ENCODE measurements at places on chromosomes 11 and 22.
A peak's percentile ranks its signal among the peaks of the same experiment; 100 is the strongest.

- no peak for DNase-seq
- H3K4me3 ChIP-seq = no peak overlapping the region
- H3K27me3 ChIP-seq = no peaks in the 10 kb centered on the region
- no peaks in the 10 kb centered on the region for H3K36me3 ChIP-seq
- no peaks in the 10 kb centered on the region for H3K4me1 ChIP-seq
- H3K27ac ChIP-seq = no peak overlapping the region
Measured at GRCh38 chr11:7490535-7490934, 5.2 kb downstream of the OLFML1 start.

DNA sequence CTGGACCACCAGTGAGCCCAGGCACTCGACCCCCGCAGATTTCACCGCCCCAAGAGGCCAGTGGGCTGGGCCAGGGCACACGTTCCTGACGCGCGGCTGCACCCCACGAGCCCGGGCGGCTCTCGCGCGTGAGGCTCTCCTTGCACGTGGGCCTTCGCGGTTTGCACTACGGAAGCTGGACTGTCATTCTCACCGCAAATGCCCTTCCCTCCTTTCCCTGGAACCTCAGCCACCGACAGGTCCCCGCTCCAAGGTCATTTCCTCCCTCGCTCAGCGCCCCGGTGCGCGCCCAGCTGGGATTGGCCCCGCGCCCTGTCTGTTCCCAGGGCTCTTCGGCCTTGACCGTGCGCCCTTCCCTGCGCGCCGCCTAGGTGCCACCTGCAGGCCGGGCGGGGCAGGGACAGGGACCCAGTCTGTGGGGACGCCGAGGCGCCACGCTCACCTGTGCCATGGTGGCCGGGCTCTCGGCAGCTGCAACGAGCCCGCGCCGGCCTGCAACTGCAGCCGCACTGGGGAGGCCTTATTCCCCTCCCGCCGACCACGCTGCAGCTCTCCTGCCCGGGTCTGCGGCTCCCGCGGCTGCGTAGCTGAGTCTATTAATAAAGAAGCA, 2.1 kb upstream of the CPT1A start:
- H3K4me3 ChIP-seq = peak overlapping the region; percentile 97
- H3K27me3 ChIP-seq = no peaks in the 10 kb centered on the region
- H3K36me3 ChIP-seq = no peaks in the 10 kb centered on the region
- H3K4me1 ChIP-seq = peaks cover 40% of the 10 kb centered on the region

GRCh38 chr22:17132112-17132511, 11.0 kb upstream of the TMEM121B start:
- no peak for DNase-seq
- peaks cover 4% of the 10 kb centered on the region for H3K36me3 ChIP-seq
- H3K27ac ChIP-seq = no peak overlapping the region

GRCh38 chr11:115322553-115323203, 181.5 kb downstream of the CADM1 start:
- no peaks in the 10 kb centered on the region for H3K27me3 ChIP-seq
- no peak for DNase-seq
- no peak overlapping the region for H3K4me3 ChIP-seq

DNA sequence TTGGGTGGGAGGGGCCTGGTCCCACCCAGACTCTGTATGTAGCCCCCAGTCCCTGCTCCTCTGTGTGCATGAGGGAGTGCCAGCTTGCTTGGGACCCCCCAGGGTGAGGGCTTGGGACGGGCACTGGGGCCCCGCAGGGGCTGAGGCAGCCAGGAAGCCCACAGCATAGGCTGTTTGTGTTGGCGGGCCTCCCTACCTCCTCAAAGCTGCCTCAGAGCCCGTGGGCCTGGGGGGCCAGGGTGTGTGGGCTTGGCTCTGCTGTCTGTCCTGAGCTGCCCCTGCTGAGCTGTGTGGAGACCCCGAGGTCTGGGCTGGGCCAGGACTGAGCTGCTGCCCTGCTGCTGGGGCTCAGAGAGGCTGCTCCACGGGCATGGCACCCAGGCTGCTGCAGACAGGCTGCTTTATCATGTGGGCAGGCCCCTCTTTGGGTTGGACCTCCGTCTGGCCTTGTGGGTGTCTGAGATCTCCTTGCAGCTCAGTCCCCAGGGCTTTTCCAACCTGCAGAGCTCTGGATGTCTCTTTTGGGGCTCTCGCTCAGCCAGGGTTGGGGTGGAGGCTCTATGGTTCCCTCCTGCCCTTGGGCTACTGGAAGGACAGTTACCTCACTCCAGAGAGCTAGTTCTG, 3.3 kb downstream of the TSPAN4 start:
- H3K4me3 ChIP-seq = peak overlapping the region; percentile 99
- H3K27me3 ChIP-seq = no peaks in the 10 kb centered on the region
- DNase-seq = no peak
- H3K27ac ChIP-seq = peak overlapping the region; percentile 94
- H3K36me3 ChIP-seq = peaks cover 7% of the 10 kb centered on the region

GRCh38 chr11:110493346-110493745, 63.6 kb downstream of the FDX1 start:
- H3K27me3 ChIP-seq = no peaks in the 10 kb centered on the region
- H3K36me3 ChIP-seq = no peaks in the 10 kb centered on the region
- H3K27ac ChIP-seq = no peak overlapping the region
- no peak for DNase-seq
- no peak overlapping the region for H3K4me3 ChIP-seq

DNA sequence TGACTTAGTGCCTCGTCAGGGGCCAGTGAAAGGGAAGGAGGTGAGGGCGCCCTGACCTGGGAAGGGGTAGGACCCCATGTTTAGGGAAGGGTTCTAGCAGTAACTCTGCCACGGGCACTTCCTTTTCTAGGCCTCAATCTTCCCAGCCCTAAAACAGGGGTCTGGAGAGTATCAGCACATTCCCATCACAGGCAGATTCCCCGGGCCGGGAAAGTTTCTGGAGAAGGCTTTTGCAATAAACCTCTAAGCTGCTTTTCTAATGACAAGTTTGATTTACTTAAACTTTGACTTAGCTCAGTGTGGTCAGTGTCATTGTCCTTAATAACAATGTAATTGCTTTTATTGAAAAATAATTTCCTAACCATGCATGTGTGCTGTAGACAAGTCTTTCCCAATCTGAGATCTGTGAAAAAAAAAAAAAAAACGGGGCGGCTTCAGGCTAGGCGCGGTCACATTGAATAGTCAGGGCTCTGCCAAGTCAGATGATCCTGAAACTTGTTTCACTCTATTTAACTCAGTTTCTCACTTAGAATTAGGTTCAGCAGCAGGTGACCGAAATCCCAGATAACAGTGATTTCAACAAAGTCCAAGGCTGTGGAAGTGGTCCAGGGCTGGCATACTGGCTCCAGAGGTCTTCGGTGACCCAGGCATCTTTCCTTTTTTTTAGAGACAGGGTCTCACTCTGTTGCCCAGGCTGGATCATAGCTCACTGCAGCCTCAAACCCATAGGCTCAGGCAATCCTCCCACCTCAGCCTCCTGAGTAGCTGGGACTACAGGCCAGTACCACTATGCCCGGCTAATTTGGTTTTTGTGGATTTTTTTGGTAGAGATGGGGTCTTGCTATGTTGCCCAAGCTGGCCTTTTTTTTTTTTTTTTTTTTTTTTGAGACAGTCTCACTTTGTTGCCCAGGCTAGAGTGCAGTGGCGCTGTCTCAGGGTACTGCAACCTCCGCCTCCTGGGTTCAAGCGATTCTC, 19.5 kb upstream of the TAB1 start:
- H3K27ac ChIP-seq = no peak overlapping the region
- H3K27me3 ChIP-seq = peaks cover 13% of the 10 kb centered on the region
- H3K4me1 ChIP-seq = no peaks in the 10 kb centered on the region
- no peak overlapping the region for H3K4me3 ChIP-seq
- DNase-seq = no peak
- H3K36me3 ChIP-seq = peaks cover 5% of the 10 kb centered on the region

- no peaks in the 10 kb centered on the region for H3K36me3 ChIP-seq
- H3K27ac ChIP-seq = no peak overlapping the region
Measured at GRCh38 chr11:2574553-2575535, 125.0 kb downstream of the KCNQ1OT1 start.

DNA sequence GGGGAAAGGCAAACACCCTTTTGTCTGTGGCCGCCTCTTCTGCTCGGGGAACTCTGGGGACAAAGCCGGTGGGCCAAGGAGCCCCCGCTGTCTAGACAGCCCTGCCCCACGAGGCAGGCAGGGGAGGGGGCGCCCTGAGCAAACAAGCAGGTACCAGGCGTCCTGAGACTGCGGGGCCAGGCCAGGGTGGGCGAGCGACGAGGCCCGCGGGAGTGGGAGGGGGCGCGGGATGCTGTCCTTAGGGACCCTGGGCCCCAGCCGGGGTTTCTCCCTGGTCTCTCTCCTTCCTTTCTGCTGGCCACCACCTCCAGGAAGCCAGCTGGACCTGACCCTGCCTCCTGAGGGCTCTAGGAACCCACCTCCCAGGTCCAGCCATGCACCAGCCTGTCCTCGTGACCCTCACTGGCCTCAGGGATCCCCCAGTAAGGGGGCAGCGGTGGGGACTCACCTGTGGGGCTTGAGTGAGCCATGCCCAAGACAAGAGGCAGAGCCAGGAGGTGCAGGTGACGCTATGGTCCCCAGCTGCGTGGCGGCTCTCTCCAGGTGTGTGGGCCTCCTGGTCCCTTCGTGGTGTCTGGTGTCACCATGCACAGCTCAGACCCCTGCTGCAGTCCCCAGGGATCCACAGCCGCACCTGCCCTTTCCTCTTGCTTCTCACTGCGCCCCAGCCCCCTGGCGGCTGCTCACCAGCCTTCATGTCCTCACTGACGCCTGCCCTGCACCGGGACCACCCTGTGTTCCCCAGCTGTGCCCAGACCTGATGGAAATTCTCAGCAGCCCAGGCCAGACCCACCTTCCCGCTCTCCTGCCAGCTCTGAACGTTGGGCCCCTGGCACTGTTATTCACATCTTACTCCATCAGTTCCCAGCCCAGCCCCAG, 26.5 kb upstream of the MUC5AC start:
- H3K27me3 ChIP-seq = peaks cover 17% of the 10 kb centered on the region
- no peaks in the 10 kb centered on the region for H3K36me3 ChIP-seq
- no peak overlapping the region for H3K27ac ChIP-seq
- no peaks in the 10 kb centered on the region for H3K4me1 ChIP-seq
- no peak overlapping the region for H3K4me3 ChIP-seq

DNA sequence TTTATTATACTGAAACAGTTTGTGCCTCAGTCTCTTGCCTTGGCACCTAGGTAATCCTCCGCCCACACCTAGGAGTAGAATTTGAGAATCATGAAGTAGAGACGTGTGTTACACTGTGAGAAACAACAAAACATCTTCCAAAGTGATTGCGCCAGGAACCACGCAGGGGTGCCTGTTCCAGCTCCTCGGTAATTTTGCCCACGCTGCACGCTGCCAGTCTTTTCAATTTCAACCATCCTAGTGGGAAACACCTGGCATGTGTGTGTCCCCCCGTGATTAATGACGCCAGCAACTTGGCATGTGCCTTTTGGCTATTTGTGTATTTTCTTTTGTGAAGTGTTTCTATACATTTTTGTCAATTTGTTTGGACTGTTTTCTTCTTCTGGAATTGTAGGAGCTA, 919.1 kb downstream of the BRD1 start:
- H3K4me1 ChIP-seq = no peaks in the 10 kb centered on the region
- no peak overlapping the region for H3K4me3 ChIP-seq
- no peaks in the 10 kb centered on the region for H3K36me3 ChIP-seq
- H3K27me3 ChIP-seq = peaks cover 8% of the 10 kb centered on the region
- no peak overlapping the region for H3K27ac ChIP-seq

GRCh38 chr11:44834846-44835245, 108.1 kb downstream of the TSPAN18 start:
- no peak for DNase-seq
- no peak overlapping the region for H3K27ac ChIP-seq
- H3K4me1 ChIP-seq = peaks cover 5% of the 10 kb centered on the region
- H3K4me3 ChIP-seq = no peak overlapping the region

DNA sequence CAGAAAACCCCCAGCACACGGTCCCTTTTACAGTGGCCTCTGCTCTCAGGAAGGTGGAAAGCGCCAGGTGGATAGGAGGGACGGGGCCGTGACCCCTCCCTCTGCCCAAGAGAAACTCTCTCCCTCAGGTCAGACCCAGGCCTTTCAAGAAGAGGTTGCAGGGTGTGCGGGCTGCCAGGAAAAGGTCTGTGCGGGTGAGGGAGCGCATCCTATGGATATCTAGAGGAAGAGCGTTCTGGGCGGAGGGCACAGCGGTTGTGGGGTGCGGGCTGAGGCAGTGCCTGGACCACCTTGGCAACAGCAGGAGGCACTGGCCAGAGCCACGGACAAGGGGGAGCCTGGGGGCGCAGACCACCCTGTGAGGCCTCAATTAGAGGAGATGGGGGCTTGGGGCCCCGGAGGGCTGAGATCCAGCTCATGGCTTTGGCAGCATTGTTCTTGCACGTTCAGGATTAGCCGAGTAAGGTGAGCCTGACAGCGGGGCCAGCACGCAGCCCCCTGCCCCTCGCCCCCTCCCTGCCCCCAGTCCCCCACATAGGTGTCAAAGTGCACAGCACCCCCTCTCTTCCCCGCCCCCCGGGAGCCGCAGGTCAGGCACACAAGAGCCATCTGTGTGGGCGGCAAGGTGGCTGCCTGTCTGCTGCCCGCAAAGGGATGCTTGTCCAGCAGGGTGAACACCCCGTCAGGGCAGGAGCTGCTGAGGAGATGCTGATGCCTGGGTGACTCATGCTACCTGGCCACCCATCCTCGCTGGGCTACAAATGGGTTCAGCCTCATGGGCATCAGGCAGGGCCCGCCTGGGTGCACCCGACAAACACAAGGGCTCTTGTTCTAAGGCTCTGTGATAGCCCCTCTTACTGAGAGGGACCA, 92.8 kb upstream of the KCNQ1OT1 start:
- peak; percentile 37 for DNase-seq
- no peak overlapping the region for H3K27ac ChIP-seq
- no peaks in the 10 kb centered on the region for H3K27me3 ChIP-seq
- H3K4me3 ChIP-seq = no peak overlapping the region
- H3K4me1 ChIP-seq = peaks cover 10% of the 10 kb centered on the region

DNA sequence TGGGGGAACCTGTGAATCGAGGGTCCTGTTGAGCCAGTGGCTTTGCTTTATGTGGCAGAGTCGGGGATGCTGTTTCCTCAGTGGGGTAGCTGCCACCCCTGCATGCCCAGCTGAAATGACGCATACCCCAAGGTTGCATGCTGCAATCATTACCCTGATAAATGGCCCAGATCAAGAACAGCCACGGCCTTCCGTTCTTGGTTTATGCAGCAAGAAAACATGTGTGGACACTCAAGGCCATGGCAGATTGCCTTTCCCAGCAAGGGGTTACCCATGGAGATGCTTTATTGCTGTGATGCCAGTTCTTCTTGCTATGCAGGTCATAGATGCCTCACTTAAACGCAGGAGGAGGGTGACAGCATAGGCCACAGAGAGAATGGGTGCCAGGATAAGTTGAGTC, 14.3 kb upstream of the SREBF2 start:
- H3K27me3 ChIP-seq = no peaks in the 10 kb centered on the region
- no peak for DNase-seq
- no peak overlapping the region for H3K4me3 ChIP-seq
